ENCODE measurements at places on chromosomes 4 and X.
A peak's percentile ranks its signal among the peaks of the same experiment; 100 is the strongest.

- no peak for DNase-seq
Observed at GRCh38 chr4:54754394-54754793, 96.6 kb downstream of the KIT start.

GRCh38 chr4:168291242-168291641, 27.3 kb downstream of the DDX60 start:
- no peak for DNase-seq

- DNase-seq, result no peak
Observed at GRCh38 chrX:9222299-9222698, 188.4 kb upstream of the FAM9B start.

- DNase-seq, result no peak
Observed at GRCh38 chr4:28225050-28225449, 1364.4 kb downstream of the STIM2 start.

DNA sequence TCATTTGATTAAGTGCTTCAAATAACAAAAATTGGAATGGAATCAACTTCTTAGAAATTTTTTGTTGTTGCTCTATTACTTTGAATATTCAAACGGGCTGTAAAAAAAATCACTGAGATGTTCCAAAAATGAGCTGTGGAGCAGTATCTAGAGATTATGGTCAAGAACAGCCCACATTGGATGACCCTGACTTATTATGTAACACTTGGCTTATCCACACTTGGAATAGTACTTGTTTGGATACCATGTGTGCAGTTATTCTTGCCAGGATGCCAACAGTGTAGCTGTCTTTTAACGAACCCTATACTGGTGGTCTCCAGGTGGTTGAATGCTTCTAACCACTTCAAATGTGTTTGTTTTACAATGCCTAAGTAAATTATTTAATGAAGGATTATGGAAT, 64.9 kb upstream of the CAMK2D start:
- no peak for DNase-seq

GRCh38 chr4:150583287-150584110, 1.5 kb downstream of the MAB21L2 start:
- no peak for DNase-seq

DNA sequence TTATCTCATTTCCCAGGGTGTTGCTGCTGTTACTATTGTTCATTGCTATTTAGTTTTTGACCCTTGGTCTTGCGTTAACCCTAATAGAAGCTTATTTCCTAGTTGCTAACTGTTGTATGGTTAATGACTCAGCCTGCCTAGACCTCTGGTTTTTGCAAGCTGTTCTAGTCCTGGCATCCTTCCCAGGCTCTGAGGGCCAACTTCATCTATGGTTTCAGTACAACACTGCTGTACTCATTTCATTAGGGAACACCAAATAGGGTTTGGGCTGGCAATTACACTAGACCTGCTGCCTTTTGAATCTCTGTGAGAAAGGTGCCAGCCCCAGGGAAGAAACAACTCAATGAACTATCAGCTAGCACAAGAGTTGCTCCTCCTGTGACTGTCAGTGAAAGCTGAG, 59.6 kb downstream of the DCX start:
- no peak for DNase-seq

DNA sequence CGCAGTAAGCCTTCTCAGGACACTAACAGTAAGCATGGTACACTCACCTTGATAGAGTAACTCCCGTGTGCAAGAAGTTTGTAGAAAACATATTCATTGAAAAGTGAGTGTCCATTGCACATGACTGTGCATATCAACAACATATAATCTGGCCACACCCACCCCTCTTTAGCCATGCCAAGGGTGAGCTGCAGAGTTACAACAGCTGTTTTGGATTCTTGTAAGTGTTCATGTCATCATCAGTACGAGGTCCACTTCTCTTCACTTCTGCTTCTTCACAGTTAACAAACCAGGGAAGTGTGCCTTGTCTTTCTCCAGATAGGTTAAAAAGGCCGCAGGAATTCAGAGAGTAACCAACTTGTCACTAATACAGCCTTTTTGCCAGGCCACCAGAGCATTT, 116.6 kb downstream of the IRF2 start:
- DNase-seq, result no peak

DNA sequence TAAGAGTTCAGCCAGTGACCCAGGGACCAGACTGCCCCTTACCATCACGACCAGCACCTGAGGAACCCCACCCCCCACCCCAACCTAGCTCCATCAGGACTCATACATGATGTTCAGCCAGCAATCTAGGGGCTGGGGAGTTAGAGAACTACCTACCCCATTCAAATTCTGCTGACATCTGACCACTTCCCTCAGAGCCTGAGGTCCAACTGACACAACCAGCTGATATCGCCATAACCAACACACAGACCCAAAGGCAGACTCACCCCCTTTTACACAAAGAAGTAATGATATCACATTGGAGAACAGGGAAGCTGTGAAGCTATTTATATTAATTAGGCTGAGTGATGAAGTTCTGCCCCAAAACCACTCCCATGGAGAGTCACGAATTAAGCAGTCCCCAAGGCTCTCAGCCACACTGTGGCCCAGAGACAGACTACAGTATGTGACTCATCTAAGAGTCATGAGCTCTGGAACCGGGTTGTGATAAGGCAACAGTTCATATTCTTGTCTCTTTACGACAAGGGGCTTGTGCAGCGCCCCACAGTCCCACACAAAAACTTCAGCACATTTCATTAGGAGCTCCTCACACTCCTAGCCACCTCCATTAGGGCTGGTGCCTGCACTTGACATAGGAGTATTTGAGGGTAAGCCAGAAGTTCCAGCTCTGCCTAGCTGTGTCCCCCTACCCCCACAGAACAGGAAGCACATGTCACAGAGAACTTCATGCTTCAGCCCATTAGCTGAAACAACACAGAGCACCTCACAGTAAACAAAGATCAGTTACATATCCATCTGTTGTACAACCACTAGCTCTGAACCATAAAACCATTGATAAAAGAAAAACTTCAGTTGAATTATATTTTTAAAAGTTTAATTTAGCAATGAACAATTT, 184.7 kb upstream of the ZCCHC13 start:
- DNase-seq, result no peak

- DNase-seq, result no peak
Observed at GRCh38 chr4:26272654-26273615, 47.9 kb upstream of the RBPJ start.

DNA sequence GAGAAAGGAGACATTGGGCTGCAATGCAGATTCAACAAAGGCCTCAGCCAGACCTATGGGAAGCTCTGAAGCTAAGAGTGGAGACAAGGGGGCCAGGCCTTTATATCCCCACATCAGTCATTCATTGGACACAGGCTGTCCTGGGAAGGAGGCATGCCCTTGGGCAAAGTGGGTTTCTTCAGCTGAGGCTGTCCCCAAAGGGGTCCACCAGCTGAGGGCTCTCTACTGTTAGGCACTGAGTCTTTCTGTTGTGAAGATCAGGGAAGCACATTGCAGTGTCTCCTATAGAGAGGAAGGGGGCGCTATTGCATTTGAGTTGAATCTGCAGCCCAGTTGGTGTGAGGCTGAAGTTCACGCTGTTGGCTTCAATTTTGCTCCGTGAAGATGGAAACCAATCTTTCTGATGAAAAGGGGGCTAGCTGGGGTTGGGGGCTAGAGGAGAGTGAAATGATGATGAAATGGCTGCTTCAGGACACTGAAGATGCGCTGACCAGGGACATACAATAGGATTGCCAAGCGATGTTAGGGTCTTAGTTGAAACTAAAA, 48.0 kb downstream of the SLC25A5 start:
- peak; percentile 73 for DNase-seq

DNA sequence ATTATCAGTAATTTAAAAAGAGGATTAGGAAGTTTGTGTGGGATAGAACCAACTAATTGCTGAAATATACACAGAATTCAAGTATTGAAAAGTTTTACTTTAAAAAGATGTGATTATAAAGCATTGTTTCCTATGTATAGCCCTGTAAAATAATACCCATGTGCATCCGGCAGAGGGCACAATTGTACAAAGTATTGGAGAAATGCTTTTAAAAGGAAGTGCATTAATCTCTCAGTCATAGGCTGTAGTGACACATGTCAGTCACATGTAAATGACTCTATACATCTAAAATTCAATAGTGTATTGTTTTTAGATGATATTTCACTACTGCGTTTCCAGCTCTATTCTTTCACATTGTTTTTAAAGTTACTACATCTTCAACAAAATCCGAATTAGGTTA, 9.7 kb upstream of the GEMIN8 start:
- peak; percentile 75 for DNase-seq

Measured in activated CD4-positive, alpha-beta T cell treated with anti-CD3 and anti-CD28 coated beads, Interleukin-10, Interleukin-2, amounts not matched to agents 100 ng/mL and 50 ng/mL, durations not matched to agents 16 hours and 8 hours (primary cell).